Stimulated activated CD4-positive, alpha-beta T cell treated with anti-CD3 and anti-CD28 coated beads, Interleukin-12 subunit alpha, Interleukin-12 subunit beta, amount 100 ng/mL, for 48 hours (primary cell): ENCODE measurements at places on chromosomes 5 and 9.
A peak's percentile ranks its signal among the peaks of the same experiment; 100 is the strongest.

DNA sequence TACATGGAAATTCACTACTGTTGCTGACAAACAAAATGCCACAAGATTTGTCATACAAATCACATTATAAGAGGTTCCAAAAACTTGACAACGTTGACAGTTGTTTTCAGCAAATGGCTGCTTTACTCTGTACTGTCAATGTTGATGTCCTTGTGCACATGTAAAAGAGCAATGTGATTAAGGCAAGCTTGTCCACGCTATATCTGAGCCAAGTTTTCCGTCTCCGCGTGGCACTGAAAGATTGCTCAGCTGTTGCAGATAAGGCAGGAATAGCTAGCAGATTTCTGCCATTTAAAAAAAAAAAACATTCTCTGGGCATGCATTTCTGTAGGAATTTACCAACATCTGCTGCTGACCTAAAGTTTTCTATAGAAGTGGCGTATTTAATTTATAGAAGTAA, 46.4 kb upstream of the MEF2C start:
- DNase-seq = no peak

- DNase-seq = no peak
Observed at GRCh38 chr5:56861893-56862485, 46.6 kb downstream of the MAP3K1 start.

DNA sequence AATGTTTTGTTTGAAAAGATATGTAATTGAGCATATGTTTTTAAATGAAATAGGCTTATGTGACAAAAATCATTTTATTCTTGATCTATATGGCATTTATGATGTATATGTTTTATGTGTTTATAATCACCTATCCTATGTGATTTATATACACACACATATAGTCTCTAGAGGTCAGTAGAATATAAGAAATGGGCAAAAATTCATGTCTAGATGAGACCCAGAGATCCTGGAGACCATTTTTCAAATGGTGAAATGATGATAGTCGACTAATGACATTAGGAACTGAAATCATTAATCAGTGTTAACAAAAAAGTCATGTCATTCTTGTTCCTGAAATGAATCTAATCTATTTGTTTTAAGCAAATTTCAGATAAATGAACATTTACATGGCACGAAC, 709.2 kb upstream of the WWC1 start:
- no peak for DNase-seq

GRCh38 chr9:37972351-37972848, 68.5 kb upstream of the SLC25A51 start:
- DNase-seq = no peak

GRCh38 chr5:109455598-109456096, 45.9 kb upstream of the PJA2 start:
- DNase-seq = no peak

- no peak for DNase-seq
Observed at GRCh38 chr5:155252025-155252424, 238.5 kb downstream of the KIF4B start.

- no peak for DNase-seq
Observed at GRCh38 chr9:36011379-36011778, 25.3 kb upstream of the RECK start.

DNA sequence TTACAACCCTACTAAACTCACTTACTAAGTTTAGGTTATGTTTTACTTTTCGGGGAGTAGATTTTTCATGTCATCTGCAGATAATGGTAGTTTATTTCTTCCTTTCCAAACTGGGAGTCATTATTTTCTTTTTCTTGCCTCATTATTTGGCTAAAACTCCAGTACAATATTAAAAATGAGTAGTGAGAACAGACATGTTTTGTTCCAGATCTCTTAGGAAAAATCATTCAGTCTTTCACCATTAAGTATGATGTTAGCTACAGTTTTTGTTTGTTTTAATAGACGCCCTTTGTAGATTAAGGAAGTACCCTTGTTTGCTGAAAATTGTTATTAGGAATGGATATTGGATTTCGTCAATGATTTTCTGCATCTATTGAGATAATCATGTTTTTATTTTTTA, 472.0 kb upstream of the PAPPA start:
- no peak for DNase-seq

DNA sequence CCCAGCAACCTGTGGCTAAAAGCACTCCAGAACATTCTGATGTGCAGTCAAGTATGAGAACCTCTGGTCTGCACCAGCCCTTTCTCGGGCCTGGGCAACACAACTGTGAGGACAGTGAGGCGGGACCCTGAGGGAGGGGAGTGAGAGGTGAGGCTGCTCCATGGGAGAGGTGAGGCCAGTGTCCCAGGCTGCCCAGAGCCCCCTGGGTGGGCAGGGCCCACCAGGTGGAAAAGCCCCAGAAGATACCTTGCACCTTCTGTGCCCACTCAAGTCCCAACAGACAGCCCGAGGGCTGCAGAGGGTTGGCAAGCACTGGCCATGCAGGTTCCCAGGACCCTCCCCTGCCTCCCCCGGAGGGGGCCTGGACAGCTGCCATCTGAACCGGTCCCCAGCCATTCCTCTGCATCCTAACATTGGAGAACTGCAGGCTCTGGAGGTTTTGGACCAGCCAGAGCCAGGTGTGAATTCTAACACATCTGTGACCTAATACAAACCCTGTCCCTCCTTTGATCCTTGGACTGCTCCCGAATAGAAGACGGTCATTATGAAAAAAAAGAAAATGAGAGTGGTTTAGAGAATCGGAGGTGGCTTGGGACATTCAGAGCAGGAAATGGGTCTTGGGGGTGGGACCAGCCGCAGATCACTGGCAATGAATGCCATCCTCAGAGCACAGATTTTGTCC, 57.0 kb downstream of the DUSP1 start:
- DNase-seq = no peak

GRCh38 chr9:104774132-104774531, 10.2 kb downstream of the NIPSNAP3B start:
- no peak for DNase-seq

- no peak for DNase-seq
Observed at GRCh38 chr9:137685741-137686420, 67.1 kb downstream of the EHMT1 start.

DNA sequence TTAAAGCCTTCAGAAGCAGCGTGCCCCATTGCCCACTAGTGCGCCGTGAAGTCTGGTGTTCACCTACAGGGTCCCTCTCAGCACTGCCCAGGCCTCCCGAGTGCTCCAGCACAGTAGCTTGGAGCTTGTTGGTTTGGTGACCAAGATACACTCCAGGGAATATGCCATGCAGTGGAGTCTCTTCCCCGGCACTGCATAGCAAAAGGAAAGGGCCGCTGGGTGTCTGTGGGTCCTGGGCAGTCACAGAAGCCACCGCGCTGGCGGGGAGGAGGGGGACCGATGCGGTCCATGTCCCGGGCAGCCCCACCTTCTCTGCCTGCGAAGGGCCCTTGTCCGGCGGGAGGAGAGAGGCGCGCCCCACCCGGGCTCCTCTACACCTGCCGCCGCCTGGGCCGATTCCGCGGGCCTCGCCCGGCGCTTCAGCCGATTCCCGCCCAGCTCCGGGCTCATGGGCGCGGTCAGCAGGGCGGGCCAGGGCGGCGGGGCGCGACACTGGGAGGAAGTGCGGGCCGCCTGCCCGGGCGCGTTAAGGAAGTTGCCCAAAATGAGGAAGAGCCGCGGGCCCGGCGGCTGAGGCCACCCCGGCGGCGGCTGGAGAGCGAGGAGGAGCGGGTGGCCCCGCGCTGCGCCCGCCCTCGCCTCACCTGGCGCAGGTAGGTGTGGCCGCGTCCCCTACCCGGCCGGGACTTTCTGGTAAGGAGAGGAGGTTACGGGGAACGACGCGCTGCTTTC, at the start of gene SYK:
Gene SYK (plus strand): TSS at position 579 of the 732 bp plus-strand sequence. CDS start 42,080 bp downstream, outside the sequence.
- DNase-seq = no peak

DNA sequence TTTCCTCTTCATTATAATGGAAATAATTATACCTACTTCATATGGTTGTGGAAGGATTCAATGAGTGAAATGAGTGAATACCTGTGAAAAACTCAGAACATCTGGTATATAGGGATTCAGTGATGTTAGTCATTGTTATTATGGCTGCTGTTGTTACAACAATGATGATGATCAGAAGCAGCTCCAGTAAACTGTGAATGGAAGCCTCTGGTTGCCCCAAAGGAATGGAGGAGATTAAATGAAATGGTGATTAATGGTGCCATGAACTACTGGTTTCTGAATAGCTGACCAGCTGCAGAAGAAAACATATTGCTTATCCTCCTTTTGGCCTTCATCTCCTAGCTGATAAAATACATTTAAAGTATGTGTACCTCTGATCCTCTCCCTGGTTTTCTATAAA, 372.0 kb downstream of the ARHGEF28 start:
- DNase-seq = no peak

DNA sequence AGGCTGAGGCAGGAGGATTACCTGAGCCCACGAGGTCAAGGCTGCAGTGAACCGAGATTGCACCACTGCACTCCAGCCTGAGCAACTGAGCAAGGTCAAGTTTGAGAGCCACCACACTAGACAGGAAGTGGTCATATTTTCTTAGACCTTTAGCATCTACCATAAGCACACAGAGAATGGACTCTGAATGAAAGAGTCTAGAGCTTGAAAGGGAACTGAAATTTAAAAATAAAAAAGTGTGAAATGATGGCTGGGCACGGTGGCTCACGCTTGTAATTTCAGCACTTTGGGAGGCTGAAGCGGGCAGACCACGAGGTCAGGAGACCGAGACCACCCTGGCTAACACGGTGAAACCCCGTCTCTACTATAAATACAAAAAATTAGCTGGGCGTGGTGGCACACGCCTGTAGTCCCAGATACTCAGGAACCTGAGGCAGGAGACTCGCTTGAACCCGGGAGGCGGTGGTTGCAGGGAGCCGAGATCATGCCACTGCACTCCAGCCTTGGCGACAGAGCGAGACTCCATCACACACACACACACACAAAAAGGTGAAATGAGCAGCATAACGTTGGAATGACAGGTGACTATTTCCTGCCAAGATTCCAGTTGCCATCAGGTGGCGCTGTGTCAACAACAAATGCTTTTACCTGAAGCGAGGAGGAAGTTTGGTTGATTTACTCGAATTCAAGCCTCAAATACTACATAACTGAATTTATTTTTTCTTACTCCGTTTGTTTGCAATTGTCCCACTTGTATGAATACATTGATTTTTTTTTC, 21.3 kb upstream of the AK3 start:
- peak; percentile 61 for DNase-seq

DNA sequence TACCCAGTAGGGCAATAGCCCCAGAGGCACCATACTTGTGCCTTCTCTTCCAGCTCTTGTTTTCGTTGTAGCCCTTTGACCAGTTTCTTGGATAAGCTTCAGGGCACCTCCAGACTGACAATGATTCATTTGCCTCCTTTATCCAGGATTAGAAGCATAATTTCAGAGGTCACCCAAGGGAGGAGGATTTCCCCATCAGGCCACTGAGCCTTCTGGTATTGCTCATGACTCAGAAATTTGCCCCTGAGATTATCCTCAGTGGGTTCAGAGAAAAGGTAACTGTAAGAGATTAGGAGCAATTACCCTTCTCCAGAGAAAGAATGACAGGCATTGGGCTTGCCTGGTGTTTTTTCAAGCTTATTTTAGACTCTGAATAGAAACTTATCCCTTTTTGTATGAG, 147.9 kb downstream of the MSX2 start:
- no peak for DNase-seq

DNA sequence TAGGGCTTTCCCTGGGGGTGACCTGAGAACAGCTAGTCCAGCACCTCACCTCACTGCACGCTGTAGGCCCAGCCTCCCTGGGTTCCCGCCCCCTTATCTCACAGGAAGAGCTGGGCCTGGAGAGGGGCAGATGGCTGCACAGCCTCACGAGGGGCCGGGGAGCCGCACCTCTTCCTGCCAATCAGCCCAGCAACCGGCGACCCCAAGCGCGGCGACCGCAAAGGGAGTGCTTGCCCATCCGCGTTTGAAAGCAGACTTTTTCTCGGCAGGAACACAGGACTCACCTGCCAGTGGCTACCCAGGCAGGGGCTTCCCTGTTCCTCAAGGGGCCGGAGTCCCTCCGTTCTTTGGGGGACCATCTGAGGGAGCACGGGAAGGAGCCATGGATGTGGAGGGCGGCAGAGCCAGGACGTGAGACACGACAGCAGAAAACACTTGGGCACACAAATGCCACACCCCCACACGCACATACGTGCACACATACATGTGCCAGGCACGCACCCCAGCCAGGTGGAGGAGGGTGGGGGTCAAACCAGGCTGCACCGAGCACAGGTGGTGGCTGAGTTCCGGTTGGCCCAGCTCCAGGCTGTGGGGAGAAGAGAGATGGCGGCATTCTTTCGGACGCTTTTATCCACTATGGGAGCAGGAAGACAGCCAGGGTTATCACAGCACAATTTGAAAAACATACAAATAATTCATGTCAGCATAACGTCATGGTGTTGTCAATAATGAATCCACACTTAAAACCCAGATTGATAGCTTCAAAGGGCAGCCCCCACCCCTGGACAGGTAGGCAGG, 11.3 kb downstream of the TMEM250 start:
- DNase-seq = no peak

DNA sequence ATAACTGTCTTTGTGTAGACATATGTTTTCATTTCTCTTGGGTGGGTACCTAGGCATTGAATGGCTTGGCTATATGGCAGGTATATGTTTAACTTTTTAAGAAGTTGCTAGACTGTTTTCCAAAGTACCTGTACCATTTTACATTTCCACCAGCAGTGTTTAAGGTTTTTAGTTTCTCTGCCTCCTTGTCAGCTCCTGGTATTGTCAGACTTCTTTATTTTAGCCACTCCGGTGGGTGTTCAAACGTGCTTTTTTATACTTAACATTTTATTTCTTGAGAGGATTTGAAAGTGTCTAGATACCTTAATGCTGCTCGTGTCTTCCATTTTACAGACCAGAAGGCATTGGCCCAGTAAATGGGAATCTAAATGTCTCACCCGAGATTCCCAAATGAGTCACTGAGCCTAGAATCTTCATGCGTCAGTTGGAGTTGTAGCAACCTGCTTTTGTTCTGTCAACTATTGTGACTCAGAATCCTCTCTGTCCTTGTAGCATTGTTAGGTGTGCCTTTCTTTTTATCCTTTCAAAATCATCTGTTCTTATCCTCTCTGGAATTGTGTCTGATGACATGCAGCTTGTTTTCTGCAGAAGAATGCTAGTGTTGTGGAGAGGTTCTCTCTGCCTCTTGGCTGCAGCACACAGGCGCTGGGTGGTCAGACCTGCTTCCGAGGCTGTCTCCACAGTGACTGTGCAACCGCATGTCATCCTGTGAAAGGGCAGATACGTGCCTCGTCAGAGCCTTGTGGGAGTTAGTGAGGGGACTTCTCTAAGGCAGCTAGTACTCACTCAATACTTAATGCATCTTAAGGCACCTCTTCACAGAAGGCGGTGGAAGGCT, 291.8 kb downstream of the AOPEP start:
- DNase-seq = no peak
